ENCODE measurements at places on chromosomes 6 and 20.

- peak; percentile 7 for DNase-seq
Measured at GRCh38 chr20:52461582-52461981, 270.0 kb upstream of the ZFP64 start.

DNA sequence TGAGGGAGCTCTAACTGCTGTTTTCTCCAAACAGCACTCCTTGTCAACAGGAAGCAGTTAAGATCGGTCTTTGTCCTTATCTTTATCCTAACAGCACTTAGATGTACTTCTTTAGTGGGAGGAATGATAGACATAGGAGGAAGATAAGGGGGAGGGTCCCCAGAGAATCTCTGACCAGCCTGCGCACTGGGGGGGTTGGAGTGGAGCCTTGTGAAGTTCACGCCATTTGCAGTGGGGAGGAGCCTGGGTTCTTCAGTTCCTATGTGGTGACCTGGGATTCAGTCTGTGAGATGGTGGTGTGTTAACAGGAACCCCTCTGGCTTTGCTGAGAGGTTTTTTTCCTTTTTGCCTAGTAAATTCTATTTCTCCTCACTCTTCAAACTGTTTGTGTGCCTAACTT lies 18.1 kb upstream of the ASCC3 start:
- no peak for DNase-seq

DNA sequence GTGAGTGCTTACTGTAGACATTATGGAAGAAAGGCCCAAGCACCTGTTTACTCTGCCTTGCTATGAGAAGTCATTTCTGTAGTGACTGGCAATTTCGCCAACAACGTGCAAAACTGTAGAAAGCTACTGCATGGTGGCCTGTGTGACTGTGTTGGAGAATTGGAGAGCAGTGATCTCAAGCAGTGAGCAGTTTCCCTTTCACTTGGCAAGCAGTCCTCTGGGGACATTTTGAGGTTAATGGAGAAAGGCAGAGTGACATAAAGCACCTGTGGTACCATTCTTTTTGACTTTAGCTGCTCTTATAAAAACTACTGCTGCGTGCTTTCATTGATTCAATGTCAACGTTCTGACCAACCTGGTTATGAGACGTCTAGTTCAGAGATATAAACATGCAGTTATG lies 382.6 kb upstream of the JAG1 start:
- DNase-seq, result no peak

DNA sequence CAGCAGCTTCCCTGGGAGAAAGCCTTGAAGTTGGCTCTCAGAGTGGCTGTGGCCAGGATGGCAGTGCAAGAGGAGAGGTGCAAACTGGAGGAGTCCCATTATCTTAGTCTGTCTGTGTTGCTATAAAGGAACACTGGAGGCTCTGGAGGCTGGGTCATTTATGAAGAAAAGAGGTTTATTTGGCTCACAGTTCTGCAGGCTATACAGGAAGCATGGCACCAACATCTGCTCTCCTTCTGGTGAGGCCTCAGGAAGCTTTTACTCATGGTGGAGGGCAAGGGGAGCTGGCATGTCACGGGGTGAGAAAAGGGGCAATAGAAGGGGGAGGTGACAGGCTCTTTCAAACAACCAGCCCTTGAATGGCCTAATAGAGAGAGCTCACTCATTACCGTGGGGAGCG lies 47.1 kb downstream of the PSMG4 start:
- DNase-seq, result no peak

DNA sequence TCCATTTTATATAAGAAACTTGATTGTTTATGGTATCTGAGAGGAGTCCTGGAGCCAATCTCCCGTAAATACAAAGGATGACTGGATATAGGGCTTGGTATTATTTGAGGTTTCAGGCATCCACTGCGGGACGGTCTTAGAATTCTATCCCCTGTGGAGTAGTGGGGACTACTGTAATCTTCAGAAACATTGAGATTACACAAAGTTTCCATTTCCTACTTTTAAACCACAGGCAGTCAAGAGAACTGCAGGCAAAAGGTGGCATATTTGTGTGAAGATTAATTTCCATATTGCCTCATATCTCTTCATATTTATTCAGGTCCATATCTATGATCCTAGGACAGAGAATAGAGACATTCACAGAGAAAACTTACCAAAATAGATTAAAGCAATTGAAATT lies 586.2 kb downstream of the PHF3 start:
- peak; percentile 27 for DNase-seq

- no peak for DNase-seq
Measured at GRCh38 chr6:156725712-156726111, 51.5 kb upstream of the ARID1B start.

- peak; percentile 80 for DNase-seq
Measured at GRCh38 chr20:44733341-44734069, 12.2 kb upstream of the KCNK15 start.

- peak; percentile 86 for DNase-seq
Measured at GRCh38 chr6:165308926-165309731, at the start of gene C6orf118. Gene C6orf118, minus strand, starts transcription at chr6:165309605. Its CDS starts 19 bp downstream, at chr6:165309586.
